ENCODE measurements at places on chromosomes 3 and 15.
A peak's percentile ranks its signal among the peaks of the same experiment; 100 is the strongest.

DNA sequence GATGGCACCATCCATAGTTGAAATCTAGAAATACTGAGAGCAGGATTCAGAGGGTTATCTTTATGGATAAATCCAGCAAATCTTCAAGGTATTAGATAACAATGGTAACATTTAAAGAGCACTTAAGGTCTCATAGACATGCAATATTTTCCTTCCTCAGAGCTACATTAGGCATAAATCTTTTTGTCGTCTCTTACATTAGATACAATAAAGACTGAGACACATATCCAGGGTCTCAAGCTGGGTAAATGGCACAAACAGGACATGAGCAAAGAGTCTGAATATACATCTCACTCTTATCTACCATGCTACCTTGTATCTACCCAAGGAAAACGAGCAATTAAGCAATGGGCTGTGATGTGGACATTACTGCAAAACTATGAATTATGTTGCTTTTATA lies 927.3 kb upstream of the EPHA6 start:
- DNase-seq = no peak

DNA sequence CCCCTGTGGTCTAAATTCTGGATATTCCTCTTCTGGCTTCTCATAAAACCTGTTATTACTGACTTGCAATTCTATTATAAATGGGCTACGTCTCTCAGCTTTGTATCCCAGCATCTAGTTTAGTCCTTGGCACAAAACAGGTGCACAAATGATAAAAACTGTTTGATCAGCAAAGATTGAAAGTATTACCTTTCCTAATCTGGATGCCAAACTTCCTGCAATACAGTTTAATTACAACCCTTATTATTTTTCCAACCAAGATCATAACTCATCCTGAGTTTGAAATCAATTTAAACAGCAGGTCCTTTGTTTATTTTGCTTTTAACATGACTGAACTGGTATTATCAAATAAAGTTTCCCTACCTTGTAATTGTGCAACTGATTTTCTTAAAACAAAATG lies 132.6 kb downstream of the ATP1B3 start:
- DNase-seq = no peak

GRCh38 chr15:97446138-97446537 lies 514.4 kb upstream of the ARRDC4 start:
- DNase-seq = no peak

- DNase-seq = no peak
These were observed 130.2 kb upstream of the LMOD3 start for GRCh38 chr3:69252631-69253030.

GRCh38 chr3:189108067-189108466 lies 63.7 kb upstream of the TPRG1 start:
- no peak for DNase-seq

DNA sequence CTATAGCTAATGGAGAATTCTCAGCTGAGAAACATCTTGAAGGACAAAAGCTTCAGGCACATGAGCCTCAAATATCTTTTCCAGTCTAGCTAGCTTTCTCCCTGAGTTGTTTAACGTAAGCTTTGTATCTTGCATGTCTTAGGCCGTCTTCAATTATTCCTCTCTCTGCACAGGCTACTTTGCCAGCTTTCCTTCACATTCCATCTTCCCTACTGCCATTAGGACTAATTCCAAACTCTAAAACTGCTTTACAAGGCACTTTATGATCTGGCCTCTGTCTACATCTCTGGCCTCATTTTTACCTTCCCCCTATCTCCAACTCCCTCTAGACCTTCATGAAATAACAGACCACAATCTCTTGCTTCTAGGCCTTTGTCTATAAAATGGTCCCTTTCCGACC lies 171.4 kb downstream of the GREM1 start:
- DNase-seq = no peak

- no peak for DNase-seq
These were observed 7.3 kb downstream of the MYLK start for GRCh38 chr3:123876858-123877257.

GRCh38 chr15:41545218-41545617 lies 1.2 kb upstream of the RPAP1 start:
- DNase-seq = no peak

- no peak for DNase-seq
These were observed 63.7 kb downstream of the DCLK3 start for GRCh38 chr3:36700537-36701248.

DNA sequence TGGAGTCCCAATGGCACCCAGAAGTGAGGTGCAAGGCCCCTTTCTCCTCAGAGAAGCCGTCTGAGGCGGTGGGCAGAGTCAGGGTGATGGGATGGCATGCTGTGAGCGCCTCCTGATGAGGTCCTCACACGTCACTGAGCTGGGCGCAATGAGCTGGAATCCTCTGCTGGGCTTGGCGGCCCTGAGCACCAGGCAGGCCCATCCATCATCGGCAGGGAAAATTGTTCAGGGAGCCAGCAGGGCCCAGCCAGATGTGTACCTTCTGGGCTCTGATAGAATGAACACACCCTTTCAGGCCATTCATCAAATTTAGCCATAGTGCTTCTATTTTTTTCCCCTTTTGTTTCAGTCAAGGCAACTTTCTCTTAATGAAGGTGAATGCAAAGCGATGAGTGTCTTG lies 43.7 kb downstream of the FAM3D start:
- no peak for DNase-seq

GRCh38 chr3:51501833-51502561 lies 2.2 kb upstream of the DCAF1 start:
- DNase-seq = peak; percentile 20

DNA sequence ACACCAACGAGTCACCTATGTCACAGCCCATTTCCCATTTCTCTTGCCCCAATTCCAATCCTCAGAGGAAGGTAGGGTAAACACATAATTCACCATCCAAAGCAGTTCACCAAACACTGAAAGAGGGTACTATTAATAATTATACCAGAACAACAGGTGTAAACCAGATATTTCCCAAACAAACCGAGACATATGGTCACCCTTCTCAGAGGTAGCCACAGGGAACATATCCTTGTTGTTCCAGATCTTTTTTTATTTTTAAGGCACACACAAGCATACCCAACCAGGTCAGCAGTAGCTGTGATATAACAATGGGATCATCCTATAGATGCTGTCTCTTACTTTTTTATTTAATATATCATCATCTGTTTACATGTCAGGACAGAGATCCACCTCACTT lies 24.7 kb downstream of the MAGI1 start:
- DNase-seq = no peak

DNA sequence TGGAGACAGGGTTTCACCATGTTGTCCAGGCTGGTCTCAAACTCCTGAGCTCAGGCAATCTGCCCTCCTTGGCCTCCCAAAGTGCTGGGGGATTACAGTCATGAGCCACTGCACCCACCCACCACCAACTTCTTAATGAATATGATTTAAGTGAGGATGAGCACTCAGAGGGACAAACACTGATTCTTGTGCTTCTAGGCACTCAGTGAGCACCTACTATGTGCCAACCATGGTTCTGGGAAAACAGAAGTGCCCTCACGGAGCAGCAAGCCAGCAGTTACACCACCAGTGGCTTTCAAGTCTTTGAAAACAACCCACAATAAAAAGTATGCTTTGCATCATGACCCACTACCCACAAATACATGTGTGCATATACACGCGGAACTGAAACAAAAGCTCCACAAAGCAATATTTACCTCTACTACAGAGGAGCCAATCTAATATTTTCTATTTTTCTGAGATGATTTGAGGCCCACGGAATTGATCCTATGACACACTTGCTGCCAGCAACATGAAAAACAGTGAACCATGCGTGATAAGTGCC lies 91.9 kb downstream of the MEGF11 start:
- DNase-seq = no peak

DNA sequence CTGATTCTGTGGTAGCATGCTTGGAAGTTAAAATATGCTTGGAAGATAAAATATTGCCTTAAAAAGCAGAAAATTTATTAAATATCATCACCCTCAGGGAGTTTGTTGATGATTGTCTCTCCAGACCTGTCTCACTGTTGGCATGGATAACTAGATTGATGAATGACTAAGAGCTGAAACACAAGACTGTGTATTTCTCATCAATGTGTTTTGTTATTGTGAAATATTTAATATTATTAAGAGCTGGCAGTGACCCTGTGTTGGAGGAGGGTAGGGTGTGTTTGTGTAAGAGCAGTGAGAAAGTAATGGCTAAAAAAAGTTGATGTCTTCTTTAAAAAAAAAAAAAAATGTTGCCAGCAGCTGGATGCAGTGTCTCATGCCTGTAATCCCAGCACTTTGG lies 82.2 kb downstream of the ITPR1 start:
- no peak for DNase-seq

DNA sequence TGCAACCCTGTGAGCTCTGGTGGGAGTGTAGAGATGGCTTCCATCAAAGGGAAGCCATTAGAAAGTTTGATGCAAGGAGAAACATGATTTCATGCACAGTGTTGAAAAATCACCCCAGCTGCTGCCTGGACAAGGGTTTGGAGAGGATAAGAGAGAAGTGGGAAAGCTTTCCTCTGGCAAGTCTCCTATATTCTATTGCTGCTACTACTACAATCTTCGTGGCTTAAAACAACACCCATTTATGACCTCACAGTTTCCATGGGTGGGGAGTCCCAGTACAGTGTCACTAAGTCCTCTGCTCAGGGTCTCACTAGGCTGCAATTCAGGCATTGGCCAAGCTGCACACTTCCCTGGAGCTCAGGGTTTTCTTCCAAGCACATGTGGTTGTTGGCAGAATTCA lies 229.3 kb downstream of the TAFA4 start:
- no peak for DNase-seq

GRCh38 chr3:197908957-197909701 lies 40.9 kb upstream of the RPL35A start:
- DNase-seq = no peak

- DNase-seq = no peak
These were observed 128.6 kb downstream of the DUT start for GRCh38 chr15:48459571-48460442.

GRCh38 chr15:37452498-37452897 lies 352.1 kb upstream of the MEIS2 start:
- DNase-seq = no peak

GRCh38 chr15:73153024-73153423 lies 100.8 kb downstream of the NEO1 start:
- DNase-seq = no peak

- no peak for DNase-seq
These were observed 123.8 kb upstream of the DAZL start for GRCh38 chr3:16728770-16729745.

DNA sequence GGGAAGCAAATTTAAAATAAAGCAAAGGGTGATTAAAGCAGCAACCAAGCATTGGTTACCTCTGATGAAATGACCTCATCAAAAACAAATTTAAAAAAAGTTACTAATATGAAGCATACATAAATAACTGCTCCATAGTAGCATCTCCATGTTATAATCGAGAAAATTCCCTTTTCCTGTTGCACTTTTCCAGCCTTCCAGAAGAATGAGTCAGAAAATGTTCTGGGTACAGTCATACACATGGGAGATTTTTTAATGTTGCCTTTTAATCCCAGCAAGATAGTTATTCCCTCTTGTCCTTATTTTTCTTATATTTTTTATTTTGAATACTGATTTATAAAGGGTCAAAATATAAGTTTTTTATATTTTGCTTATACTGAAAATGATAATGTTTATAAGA lies 2.6 kb upstream of the TMCO5A start:
- no peak for DNase-seq

DNA sequence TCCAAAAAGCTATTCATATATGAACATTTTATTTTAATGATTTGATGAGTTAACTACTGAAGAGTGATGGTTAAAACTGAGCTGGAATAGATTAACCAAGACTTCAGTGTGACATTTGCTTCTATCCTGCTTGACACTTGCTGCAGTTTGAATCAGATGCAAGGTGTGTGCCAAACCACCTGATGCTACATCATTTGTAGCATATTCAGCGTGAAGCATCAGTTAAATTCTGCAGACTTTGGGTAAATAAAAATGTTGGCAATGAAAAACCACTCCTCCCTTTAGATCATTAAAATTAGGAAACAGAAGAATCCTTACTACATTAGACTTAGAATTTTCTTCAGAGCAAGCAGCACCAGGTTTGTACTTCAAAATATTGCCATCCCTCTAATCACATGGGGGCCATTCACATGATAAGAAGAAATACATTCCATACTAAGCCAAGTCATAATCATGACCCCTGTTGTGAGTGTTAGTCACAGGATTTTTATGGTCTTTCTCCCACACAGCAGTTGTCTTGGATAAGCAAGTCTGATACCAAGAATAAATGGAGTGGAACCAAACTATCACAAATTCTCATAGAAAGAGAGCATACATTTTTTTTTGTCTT lies 160.7 kb upstream of the TNIK start:
- no peak for DNase-seq

- no peak for DNase-seq
These were observed at the start of gene PPARG for GRCh38 chr3:12288182-12289129. Gene PPARG (plus strand): TSS chr3:12289070. CDS start chr3:12379712, 90,642 bp downstream.

DNA sequence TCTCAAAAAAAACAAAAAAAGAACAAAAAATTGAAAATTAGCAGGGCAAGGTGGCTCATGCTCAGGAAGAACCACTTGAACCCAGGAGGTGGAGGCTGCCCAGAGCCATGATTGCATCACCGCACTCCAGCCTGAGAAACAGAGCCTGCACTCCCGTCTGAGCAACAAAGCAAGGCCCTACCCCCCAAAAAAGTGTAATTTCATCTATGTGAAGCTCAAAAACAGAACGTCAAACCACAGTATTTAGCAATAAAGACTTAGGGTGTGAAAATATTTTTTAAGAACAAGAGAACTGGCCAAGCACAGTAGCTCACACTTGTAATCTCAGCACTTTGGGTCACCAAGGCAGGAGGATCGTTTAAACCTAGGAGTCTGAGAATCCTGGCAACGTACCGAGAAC lies 38.2 kb downstream of the STAG1 start:
- no peak for DNase-seq

- no peak for DNase-seq
These were observed 49.9 kb upstream of the NEDD4 start for GRCh38 chr15:56042982-56043980.

- DNase-seq = no peak
These were observed 21.1 kb upstream of the SKOR1 start for GRCh38 chr15:67803996-67804843.

DNA sequence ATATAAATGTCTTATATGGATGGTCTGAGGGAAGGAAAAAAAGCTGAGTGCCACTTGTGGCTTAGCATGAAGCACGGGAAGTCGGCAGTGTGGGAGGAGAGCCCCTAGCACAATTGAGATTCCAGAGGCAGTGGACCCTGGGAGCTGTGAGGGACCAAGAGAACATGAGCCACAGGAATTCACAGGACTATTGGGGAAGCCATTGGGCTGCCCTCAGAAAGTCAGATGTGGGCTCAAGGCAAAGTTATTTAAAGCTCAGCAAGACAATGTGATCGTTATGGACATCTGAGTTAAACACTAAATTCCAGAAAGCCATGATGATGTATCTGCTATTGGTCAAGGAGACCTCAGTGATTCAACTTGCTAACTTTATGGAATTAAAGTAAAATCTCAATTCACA lies 380.8 kb upstream of the IL12A start:
- DNase-seq = no peak

DNA sequence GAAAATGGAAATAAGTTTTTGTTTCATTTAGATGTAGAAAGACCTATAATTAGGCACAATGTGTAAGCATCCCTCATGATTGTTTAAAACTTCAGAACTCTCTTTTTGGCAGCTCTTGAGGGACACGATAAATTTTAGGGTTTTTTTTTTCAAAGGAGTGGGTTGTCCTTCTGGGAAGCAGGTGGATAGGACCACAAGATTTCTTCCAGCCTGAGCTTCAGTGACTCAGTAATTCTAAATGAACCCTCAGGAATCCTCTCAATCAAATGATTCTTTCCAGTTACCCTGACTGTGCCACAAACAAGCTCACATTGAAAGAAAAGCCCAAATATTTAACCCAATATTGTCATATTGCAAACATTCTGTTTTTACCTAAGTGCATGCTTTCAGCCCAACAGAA lies 45.1 kb downstream of the COL8A1 start:
- no peak for DNase-seq

Data from GOT3 (cell line).